ENCODE measurements at places on chromosomes 1 and 21.

DNA sequence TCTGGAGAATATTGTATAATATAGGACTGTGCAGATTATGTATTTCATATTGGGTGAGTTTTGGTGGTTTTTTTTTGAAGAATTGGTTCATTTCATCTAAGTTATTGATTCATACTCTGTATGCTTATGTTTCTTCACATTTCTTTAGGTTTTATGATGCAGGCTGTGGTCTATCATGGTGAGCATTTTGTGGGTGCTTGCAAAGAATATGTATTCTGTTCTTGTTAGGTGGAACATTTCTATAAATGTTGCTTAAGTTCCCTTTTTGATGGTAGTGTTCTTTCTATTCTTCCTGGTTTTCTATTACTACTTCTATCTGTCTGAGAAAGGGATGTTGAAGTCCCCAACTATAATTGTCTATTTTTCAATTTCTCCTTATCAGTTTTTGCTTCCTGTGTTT lies 42.6 kb downstream of the PKN2 start:
- no peak for DNase-seq

- no peak for DNase-seq
Observed at GRCh38 chr1:8097908-8098307, 71.8 kb upstream of the ERRFI1 start.

GRCh38 chr1:60890664-60891063 lies 191.7 kb upstream of the NFIA start:
- DNase-seq, result no peak

DNA sequence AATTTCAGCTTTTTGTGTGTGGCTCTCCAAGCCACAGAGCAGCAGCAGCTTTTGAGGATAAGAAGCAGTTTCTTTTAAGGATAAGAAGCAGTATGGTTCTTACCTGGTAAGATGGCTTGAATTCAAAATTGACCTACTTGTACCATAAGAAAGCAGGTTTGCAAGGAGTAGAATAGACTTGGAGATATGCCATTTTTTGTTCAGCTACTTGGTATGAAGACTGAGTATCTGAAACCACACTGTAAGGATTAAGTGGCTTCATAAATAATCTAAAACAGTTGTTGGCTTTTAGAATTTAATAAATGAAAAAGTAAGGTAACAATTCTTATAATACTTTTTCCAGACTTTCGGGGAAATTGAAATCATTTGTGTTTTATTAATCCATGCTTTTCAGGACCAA lies 74.2 kb downstream of the ATF6 start:
- DNase-seq, result no peak

DNA sequence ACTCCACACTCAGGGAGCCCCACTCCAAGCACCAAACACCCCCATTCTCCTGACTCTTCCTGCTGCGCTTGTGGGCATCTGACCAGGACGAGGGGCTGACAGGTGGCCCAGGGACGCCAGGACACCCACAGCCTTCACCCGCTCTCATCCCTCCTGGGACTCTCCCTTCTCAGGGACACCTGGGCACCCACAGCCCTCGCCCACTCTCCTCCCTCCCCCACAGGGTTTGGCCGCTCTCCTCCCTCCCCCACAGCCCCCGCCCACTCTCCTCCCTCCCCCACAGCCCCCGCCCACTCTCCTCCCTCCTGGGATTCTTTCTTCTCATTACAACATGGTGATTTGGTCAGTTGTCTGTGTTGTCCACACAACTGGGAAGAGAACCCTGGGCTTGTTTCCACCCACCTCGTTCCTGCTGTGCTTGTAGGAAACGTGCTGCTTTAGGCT lies 43.4 kb downstream of the PRDM15 start:
- no peak for DNase-seq

GRCh38 chr1:218211241-218211640 lies 73.9 kb upstream of the RRP15 start:
- no peak for DNase-seq

Data from adrenal gland (tissue), 19 donors.